Smooth muscle cell of bladder (primary cell): ENCODE measurements at places on chromosomes 11 and 22. TPM values are rescaled to one million over a fixed set of nuclear protein-coding genes. Genes with fewer than 3 reads are reported as not detected.

The E2F8 gene
- total RNA-seq = not detected in 2 replicates

The PANX3 gene
- total RNA-seq = not detected in 2 replicates

The TMEM126B gene
- total RNA-seq = 42.4 and 43.5 TPM in 2 replicates

The IL10RA gene
- total RNA-seq = not detected in 2 replicates

The KDM4E gene
- not detected in 2 replicates for total RNA-seq

The C11orf91 gene
- not detected in 2 replicates for total RNA-seq

The GRM5 gene
- under 0.01 TPM in 1 of 2 replicates, not detected in the other for total RNA-seq

The WBP2NL gene
- 0.28 and 0.46 TPM in 2 replicates for total RNA-seq

The LRRC10B gene
- total RNA-seq = not detected in 2 replicates

The ARVCF gene
- total RNA-seq = 4.1 and 4.8 TPM in 2 replicates

The VPS26B gene
- 32.4 and 42.0 TPM in 2 replicates for total RNA-seq

The NTM gene
- total RNA-seq = 15.4 and 17.7 TPM in 2 replicates

The BAIAP2L2 gene
- total RNA-seq = 0.28 and 0.46 TPM in 2 replicates

The APOL6 gene
- total RNA-seq = 23.5 and 32.1 TPM in 2 replicates

The THAP7 gene
- 18.9 and 24.7 TPM in 2 replicates for total RNA-seq

The OR4D5 gene
- total RNA-seq = under 0.01 TPM in 1 of 2 replicates, not detected in the other

The RBM7 gene
- total RNA-seq = 66.6 and 78.1 TPM in 2 replicates

The MMP1 gene
- 88.8 and 655 TPM in 2 replicates for total RNA-seq

The NLRP6 gene
- total RNA-seq = not detected in 2 replicates

The KIF18A gene
- total RNA-seq = 2.6 and 5.5 TPM in 2 replicates

The CCDC83 gene
- 0.18 TPM in 1 of 2 replicates, not detected in the other for total RNA-seq

The ADAMTS8 gene
- total RNA-seq = 0.28 and 1.7 TPM in 2 replicates

The TSSK2 gene
- total RNA-seq = not detected in 2 replicates

The RBMXL2 gene
- not detected in 2 replicates for total RNA-seq

The TEX12 gene
- 0.14 and 0.28 TPM in 2 replicates for total RNA-seq

The ZP1 gene
- 0.55 and 1.00 TPM in 2 replicates for total RNA-seq

The MPZL2 gene
- under 0.01 TPM in 1 of 2 replicates, not detected in the other for total RNA-seq

The NEAT1 gene
- 155 and 432 TPM in 2 replicates for total RNA-seq

The P4HA3 gene
- total RNA-seq = 20.8 and 35.9 TPM in 2 replicates

The BET1L gene
- total RNA-seq = 15.8 and 19.8 TPM in 2 replicates

The OR5B21 gene
- 0.14 TPM in 1 of 2 replicates, not detected in the other for total RNA-seq

The CCDC157 gene
- total RNA-seq = 1.3 and 1.7 TPM in 2 replicates

The CABP4 gene
- total RNA-seq = not detected in 2 replicates

The MGAT3 gene
- total RNA-seq = under 0.01 and 0.09 TPM in 2 replicates

The USP35 gene
- 8.5 and 11.8 TPM in 2 replicates for total RNA-seq

The GGTLC2 gene
- not detected in 2 replicates for total RNA-seq

The PDE3B gene
- 1.4 and 3.1 TPM in 2 replicates for total RNA-seq

The CTSW gene
- not detected in 2 replicates for total RNA-seq

The PIH1D2 gene
- total RNA-seq = 1.5 and 1.6 TPM in 2 replicates

The ST13 gene
- total RNA-seq = 268 and 309 TPM in 2 replicates

The TRPC6 gene
- total RNA-seq = 0.09 and 0.28 TPM in 2 replicates

The ABCC8 gene
- not detected in 2 replicates for total RNA-seq

The AIP gene
- total RNA-seq = 101 and 142 TPM in 2 replicates

The HTR3A gene
- total RNA-seq = not detected in 2 replicates

The LINC01488 gene
- total RNA-seq = not detected in 2 replicates
